ENCODE measurements at places on chromosomes 1 and 21.

DNA sequence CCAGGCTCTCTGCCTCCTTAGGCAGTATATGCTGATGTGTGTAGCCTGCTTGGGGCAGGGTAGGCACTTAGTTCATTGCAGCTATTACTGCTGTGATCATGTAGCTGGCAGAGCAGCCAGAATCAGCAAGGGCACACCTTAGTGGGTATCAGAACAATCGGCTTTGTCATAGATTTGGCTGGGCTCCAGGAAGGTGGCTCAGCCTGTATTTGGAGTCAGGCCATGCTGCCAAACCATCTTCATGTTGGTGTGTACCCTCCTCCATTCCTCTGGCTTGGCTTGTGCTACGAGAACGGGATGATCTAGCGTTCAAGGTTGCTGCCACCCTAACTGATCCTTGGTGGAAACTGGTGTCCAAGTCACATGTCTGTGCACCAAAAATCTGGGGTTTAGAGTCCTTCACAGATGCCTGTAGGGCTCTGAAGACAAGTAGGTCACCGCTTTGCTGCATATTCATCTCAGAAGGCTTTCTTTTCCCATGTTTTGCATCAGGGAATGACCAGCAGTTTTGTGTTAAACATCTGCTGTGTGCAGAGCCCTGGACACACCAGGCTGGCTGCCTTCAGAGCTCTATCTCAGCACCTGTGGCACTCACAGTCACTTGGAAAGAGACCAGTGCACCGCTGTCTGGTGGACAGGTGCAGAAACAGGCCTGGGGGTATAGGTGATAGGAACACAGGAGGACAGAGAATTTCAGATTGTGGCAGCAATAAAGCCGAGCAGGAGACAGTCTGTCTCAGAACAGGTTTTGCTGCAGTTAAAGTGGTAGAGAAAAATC lies 23.7 kb downstream of the VANGL1 start:
- DNase-seq = no peak

- peak; percentile 54 for DNase-seq
Observed at GRCh38 chr1:2316451-2316961, 74.8 kb downstream of the MORN1 start.

DNA sequence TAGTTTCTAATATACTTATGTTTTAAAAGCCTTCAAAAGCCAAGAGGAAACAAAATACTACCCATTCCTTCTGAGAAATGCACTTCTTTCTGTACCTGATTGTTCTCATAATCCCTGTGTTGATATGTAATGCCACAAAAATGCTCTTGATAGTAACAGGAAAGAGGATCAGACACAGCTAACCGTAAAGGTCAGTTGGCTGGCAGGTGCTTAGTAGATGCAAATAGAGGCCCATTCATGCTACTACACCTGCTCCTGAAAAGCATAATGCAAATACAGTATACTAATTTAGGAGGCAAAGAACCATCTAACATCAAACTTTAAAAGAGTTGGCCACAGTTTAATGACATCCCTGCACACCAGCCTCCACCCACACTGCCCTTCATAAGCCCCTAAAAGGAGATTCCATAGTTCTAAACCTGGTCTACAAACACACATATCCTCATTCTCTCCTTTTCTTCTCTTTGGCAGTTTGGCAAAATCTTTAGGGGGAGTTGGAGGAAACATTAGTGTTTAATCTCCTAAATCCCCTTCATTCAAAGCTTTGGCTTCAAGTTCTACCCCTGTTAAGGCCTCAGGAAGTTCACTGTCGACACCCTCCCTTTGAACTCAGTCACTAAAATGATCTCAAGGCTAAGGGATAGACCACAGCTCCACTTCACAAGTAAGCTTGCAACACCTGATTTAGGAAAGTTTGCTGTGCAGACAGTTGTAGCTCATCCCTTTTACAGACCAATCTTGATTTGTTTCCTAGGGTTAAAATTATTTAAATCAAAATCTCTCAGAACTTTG lies 2.9 kb upstream of the CD46 start:
- DNase-seq = peak; percentile 52

GRCh38 chr1:7679159-7679872 lies 91.8 kb upstream of the VAMP3 start:
- no peak for DNase-seq

DNA sequence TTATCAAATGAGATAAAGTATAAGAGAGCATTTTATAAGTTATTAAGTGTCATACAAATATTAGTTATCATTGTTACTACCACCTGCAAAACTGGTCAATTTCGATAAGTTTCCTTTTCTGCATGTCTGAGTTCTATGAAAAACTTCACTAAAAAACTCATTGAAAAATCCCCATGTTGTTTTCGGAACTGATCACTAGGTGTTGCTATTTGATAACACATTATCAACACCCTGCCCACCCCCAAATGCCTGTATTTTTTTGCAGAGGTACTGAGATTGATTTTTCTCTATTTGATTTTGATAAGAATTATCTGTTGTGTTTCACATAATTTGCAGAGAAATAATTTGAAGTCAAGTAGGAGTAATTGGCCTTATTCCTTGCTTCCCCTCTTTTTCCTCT lies 22.1 kb upstream of the DISP1 start:
- no peak for DNase-seq

- DNase-seq = no peak
Observed at GRCh38 chr1:169945181-169945580, 51.5 kb upstream of the SCYL3 start.

DNA sequence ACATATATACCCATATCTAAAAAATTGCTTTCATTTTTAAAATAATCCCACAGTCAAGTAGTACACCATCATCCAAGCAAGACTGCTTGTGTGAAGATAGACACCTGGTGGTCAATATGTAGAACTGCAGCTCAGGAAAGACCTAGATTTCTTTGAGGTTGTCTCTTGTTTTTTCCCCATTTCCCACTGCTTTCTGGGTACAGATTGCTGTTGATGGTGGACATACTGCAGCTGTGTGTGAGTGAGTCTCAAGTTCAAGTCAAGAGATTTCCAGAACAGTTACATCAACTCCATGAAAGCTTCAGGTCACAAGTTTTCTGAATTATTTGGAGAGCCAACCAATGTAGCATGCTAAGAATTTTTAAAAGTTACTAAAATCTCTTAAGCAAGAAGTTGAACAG lies 306.4 kb downstream of the DUSP10 start:
- DNase-seq = no peak

- no peak for DNase-seq
Observed at GRCh38 chr1:167430849-167431242, 87.5 kb downstream of the CD247 start.

DNA sequence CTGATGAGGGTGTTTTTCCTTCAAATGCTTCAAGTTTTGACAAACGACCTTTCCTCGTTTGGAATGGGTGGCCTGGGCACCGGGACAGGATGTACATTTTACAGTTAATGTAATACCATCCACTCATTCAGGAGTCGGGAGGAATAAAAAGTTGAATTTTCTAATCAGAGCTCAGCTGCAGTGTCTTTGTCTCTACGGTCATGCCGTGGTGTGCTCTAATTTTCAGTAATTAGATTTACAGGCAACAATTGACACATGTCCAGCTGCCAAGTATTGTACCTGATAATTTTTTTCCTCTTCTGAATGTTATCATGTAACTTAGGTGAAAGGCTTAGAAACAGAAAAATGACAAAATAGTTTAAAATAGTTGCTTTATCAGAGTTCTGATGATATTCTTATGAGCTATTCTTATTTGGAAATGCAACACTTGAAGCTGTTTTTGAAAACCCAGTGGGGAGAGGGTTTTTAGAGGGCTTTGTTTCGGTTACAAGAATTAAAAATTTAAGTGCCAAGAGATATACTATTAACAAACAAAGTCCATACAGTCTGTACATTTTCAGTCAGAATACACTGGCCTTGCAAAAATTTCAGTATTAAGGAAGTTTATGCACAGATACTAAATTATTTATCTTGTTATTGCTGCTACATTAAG lies 1.0 kb downstream of the CDKN2C start:
- DNase-seq = no peak

- no peak for DNase-seq
Observed at GRCh38 chr1:24895511-24895910, 34.6 kb downstream of the RUNX3 start.

GRCh38 chr1:13642306-13643004 lies 57.5 kb upstream of the PRDM2 start:
- DNase-seq = no peak

DNA sequence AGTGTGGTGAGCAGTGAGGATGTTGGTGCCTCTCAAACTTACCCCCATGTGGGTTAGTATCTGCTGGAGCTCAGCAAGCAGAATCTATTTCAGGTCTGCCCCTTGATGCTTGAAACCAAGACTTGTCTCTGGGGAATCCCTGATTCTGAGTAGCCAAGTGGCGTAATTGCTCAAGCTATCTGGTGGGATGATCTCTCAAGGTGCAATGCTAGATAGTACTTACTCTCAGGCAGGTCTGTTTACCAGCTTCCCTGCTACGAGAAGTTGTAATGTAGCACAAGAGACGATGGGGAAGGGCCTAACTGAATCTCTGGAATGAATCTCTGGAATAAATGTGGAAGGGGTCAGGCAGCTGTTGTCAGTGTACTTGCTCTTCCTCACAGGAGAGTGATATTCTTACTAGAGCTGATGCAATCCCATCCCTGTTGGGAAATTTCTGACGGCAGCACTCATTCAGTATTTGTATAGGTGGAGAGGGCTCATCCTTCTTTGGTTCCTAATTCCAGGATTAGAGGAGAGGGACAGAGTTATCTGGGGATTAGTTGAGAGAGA lies 65.4 kb downstream of the MACF1 start:
- DNase-seq = no peak

DNA sequence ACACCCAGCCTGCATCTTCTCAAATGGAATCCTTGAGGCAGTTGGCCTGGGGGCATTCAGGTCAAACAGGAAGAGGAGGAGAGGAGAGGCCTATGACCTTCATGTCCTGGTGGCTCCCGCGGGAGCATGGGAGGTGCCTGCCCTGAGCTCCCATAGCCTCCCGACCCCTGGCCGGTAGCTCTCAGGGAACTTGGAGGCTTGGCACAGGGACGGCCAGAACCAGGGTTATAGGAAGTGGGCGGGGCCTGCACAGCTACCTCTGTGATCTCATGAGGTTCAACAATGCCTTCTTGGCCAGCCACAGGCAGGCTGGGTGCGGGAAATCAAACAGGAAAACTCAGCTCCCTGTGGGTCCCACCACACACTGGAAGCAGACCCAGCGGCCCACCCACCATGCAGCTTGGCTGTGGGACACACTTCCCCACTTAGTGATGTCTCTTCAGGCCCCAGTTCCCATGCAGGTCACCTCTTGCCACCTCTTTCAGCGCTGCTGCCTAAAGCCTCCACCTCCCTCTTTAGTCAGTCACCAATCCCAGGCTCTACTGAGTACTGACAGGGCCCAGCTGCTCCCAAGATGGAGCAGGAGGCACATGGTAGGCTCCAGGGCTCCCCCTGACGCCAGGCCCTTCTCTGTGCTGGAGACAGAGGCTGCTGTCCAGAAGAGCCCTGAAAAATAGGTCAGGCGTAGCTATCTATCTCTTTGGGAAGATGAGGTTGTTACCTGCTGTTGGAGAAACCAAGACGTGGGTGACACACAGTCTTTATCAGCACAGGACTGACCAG lies at the start of gene SLFNL1:
SLFNL1 (minus strand) TSS at position 200 of the 783 bp plus-strand sequence. CDS start 1,065 bp downstream, outside the sequence.
- DNase-seq = no peak

DNA sequence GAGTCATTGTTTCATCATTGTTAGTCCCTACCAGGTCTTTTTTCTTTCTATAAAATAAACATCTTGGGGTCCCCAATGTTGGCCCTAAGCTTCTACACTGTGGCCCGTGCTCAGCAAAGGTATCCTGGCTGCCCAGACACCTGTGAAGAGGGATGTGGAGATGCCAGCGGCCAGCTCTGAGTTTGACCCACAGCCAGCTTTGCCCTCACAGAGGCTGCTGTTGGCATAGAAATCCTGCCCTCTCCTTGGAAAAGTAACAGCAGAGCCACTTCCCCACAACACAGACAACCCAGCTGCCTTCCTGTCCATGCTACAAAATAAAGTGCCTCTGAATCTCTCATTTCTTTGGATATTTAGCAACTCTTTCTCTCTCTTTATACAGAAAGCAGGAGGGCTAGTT lies 6.0 kb downstream of the TRIM62 start:
- no peak for DNase-seq

DNA sequence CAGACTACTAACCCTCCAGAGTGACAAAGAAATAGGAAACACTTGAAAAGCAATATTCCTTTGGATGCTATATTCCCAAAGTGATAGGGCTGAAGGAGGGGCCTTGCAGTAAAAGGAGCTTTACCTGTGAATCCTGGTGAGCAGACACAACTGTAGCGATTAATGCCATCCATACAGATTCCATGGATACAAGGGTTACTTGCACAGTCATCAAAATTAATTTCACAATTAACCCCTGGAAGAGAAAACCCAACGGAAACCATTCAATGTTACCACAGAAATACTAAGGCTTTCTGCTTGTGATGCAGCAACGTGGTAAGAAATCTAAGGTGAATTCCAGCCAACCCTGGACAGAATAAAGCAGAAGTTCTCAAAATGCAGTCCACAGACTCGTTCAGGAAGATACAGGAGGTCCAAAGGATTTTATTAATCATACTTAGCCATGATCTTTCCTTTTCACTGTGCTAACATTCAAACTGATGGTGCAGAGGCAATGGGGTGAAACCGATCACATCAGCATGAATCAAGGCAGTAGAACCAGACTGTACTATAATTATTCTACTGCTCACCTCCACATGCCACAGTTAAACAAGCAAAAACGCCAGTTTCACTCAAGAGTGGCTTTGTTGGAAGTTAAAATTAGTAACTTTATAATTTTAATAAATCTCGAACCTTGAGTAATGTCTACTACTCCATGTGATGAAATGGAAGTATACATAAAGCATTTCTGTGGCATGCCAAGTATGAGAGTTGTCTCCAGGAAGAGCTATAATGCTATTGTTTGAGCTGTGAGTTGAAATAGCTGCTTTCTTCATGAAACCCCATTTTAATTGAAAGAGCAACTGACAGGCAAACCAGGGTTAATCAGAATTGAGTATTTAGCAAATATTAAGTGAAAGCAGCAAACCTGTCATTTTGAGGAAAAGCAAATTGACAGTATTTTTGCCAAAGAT lies 63.2 kb upstream of the ADAM30 start:
- no peak for DNase-seq

DNA sequence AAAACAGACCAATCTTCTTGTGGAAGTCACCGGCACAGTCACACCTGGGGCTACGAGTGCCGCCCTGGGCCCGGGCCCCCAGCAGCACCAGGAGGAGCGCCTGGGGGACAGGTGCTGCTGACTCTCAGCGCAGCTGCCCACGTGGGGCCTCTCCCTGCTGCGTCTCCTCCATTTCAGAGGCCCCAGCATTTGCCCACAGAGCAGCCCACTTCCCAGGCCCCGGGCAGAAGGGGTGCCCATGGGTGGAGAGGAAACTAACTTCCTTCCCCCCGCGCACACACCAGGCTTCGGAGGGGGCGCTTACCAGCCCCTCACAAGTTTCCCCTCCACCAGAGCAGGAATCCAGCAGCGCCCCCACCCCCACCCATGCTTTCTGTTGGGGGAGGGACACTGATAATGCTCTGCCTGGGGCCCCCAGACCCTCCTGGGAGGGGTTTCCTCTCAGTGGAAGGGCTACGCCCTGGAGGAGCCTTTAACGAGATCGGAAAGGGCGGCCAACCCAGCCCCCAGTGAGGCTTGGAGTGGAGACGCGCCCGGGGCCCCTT lies 440 bp downstream of the TNFRSF25 start:
- DNase-seq = no peak

- DNase-seq = no peak
Observed at GRCh38 chr21:20404915-20405314, 593.3 kb upstream of the NCAM2 start.
